DMS79 (cell line): ENCODE measurements at places on chromosomes 16 and 17.

DNA sequence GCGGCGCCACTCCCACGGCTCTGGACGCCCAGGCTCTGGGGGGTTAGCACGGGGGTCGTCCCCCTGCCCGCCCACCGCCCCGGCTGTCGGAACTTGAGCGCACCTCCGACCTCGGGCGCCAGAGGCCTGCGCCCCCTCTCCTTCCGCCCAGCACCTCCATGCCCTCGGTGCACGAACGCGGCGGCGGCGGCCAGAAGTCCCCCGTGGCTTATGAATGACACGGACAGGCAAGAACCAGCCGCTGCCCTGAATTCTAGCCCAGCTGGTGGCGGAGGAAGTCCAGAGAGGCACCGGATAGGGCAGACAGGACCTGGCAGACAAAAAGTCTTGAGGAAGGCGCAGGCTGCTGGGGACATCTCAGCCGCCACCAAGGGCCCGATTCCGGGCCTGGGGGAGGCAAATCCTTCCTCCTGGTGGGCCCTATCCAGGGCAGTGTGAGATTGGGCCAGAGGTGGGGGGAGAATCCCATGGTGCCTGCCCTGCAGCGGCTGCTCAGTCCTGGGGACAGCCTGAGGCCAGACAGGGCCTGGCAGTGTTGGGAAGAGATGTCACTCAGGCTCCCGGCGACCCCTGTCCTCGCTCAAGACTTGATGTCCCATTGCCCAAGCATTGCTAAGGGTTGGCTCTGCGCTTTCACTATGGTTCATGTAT is 897 bp upstream of the CYGB start:
- DNase-seq, result no peak

DNA sequence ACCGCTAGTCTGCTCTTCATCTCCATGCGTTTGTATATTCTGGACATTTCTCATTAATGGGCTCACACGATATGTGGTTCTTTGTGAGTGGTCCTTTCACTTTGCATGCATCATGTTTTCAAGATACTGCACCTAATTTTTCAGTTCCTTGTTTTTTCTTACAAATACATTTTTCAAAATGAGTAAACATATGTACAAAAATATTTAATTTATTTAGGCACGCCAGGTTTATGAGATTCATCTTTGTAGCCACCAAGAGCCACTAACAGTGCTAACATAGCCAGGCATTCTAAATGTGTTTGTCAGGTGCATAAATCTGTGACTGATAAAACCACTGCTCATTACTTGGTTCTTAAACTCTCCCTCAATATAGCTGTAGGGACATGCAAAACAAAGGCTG is 375.3 kb downstream of the WWOX start:
- DNase-seq, result no peak

- DNase-seq, result no peak
Observed at GRCh38 chr16:89369266-89369895, 121.0 kb downstream of the ANKRD11 start.

DNA sequence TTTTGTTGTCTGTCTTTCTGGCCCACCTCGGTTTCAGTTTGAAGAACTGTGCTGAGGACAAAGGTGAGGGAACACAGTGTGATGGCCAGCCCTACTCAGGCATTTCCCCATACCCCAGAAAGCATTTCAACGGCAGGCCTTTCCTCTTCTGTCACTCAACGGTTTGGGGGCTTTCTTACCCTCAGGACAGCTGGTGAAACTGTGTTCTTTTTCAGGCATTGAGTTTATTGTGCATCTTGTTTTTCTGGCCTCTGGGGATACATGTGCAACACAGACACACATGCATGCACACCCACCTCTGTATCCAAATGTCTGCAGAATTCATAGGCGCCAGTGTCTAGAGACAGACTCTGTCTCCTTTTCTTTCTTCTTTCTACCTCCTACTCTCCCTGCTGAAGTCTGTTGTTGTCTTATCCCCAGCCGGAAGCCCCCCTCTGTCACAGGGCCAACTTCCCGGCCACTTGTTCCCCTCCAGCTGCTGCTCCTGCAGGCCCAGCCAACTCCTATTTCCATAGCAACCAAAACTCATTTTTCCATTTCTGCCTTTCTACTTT is 17.0 kb downstream of the CHD9 start:
- DNase-seq, result peak; percentile 26

DNA sequence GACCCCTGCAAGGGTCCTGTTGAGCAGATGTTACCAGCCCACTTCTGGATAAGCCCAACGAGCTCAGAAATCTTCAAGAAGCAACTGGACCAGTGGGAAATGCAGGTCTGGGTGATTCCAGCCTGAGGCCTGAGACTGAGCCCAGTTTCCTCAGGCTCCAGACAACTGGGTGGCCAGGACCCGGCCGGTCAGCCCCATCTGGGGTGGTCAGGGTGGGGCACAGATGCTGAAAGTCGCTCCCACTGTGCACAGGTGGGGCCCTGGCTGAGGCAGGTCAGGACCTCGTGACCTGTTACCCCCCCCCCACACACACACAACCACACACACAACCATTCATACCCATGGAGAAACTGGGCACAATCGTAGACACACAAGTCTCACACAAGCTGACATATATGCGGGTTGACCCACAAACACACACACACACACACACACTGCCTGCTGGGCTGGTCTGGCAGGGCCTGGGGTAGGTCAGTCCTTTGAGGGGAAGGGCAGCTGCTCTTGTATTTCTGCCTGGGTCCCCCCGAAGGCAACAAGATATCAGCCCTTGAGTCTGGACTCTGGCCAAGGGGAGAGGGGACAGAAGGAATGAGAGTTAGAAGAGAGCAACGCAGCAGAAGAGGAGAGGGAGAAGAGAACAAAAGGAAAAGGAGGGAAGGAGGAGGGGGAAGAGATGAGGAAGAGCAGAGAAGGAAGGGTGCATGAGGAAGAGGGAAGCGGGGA is 99.0 kb upstream of the CDH5 start:
- no peak for DNase-seq

DNA sequence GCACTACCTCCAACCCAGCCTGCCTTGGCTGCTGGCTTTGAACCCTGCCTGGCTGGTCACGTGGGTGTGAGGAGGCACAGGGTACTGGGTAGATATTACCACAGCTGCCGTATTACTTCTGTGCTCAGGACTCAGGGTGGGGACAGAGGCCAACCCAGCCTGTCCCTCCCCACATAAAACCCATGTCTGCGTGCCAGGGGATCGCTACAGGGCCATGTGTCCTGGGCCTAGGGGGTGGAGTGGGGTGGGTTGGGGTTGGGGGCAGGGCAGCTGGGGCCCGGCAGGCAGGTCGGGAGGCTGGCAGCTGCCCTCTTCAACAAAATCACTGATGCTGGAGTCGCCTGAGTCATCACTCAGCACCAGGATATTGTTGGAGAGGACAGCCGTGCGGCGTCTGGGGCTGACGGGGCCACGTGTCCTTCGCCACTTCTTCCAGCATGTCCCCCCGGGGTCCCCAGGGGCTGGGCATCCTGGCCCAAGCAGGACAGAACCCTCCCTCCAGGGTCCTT is 39.7 kb upstream of the PVALEF start:
- DNase-seq, result no peak

DNA sequence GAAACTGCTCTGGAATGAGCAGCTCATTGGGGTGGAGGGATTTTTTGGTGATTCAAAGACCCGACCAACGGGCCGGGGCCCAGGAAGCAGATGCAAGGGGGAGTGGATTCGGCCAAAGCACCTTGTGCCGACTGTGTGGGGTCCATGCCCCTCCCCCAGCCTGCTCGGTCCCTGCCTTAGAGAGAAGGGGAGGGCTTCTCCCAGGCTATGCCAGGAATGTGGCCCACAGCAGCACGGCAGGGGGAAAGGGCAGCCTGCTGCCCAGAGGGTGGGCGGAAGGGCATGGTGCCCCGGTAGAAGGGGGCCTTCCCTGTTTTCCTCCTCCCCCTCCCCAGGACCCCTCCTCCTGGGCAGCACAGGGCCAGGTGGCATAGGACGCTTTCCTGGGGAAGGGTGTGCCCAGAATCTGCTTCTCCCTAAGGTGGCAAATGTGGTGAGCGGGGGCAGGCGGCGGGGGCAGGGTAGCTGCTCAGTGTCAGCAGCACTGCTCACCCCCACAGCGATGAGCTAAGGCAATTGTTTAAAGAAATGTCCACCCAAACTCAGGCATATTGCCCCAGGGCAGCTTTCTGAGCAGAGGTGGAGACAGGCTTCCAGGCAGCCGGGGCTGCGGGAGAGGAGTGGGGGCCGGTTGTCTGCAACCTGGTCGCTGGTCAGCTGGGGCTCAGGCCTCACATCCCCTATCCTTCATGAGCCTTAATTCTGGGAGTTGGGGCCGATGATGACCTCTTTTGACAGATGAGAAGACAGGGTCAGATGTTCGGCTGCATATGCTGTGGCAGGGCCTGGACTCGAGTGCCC is 33.9 kb upstream of the MLKL start:
- DNase-seq, result no peak

DNA sequence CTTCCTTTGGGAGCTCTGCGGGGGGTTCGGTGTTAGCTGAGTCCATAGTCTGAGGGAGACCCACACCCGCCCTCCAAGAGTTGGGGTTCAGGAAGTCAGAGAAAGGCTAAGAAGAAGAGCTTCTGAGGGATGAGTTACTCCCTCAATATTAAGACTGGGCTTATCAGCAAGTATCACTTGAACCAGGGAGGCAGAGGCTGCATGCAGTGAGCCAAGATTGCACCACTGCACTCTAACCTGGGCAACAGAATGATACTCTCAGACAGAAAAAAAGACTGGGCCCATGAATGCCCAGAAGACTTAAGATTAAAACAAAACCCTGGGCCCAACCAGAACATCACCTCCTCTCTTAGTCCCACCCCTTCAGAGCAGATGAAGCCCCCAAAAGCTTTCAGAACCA is 6.0 kb downstream of the NKIRAS2 start:
- DNase-seq, result no peak

GRCh38 chr16:9964426-9964825 is 217.8 kb downstream of the GRIN2A start:
- DNase-seq, result no peak

DNA sequence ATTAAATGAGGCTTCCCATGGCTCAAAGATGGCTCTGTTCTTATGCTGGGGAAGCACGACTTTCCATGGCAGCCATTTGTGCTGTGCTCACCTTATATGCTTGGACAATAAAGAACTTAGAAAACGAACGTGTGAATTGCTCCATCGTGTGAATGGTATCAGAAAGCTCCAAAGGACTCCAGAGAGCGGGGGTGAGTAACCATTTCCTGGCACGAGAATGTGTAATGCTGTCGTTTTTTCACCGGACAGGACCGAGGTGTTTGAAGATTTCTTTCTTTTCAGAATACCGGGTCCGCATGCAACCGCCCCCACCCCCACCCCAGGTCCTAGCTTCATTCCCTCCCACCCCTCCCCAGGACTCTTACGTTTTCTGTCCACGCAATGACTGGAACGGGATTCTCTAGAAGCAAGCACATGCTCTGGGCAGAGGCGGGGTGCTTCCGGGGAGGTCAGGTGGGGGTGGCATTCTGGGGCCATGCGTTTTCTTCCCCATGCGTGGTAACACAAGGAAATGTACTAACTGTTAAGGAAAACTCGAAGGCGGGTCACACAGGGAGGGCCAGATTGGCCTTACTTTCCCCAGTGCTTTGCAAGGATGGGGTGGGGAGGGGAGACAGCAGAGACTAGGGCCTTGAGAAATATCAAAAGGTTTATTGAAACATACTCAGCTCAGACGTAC is 26.2 kb downstream of the GPRC5B start:
- DNase-seq, result no peak

GRCh38 chr17:57747221-57748017 is 2.3 kb upstream of the CCDC182 start:
- DNase-seq, result peak; percentile 34

- no peak for DNase-seq
Observed at GRCh38 chr17:17582372-17582771, 9.1 kb downstream of the PEMT start.

GRCh38 chr16:85563515-85564276 is 49.4 kb upstream of the GSE1 start:
- DNase-seq, result no peak

GRCh38 chr17:8475781-8476180 is 40.1 kb downstream of the NDEL1 start:
- DNase-seq, result no peak

GRCh38 chr17:30344283-30345088 is 10.6 kb upstream of the TMIGD1 start:
- no peak for DNase-seq

GRCh38 chr16:70700101-70701020 is 14.5 kb upstream of the MTSS2 start:
- DNase-seq, result peak; percentile 6

- DNase-seq, result no peak
Observed at GRCh38 chr16:88286301-88286923, 96.3 kb upstream of the ZNF469 start.

DNA sequence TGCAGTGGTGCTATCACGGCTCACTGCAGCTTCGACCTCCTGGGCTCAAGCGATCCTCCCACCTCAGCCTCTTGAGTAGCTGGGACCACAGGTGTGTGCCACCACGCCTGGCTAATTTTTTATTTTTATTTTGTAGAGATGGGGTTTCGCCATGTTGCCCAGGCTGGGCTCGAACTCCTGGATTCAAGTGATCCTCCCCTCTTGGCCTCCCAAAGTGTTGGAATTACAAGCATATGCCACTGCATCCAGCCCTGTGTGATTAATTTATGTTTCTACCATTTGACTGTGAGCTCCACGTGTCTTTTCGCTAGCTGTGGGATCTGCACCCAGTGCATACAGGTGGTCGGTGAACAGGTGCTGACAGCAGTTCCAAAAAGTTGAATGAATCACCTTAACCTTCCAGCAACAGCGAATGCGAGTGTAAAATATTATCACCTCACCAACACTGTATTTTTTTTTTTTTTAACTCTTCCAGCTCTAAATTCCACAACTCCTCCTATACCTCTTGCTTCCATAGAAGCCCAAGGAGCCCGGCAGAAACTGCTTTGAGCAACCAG is 484 bp upstream of the NUDT7 start:
- no peak for DNase-seq

GRCh38 chr17:16037636-16038035 is 38.0 kb downstream of the TTC19 start:
- no peak for DNase-seq

DNA sequence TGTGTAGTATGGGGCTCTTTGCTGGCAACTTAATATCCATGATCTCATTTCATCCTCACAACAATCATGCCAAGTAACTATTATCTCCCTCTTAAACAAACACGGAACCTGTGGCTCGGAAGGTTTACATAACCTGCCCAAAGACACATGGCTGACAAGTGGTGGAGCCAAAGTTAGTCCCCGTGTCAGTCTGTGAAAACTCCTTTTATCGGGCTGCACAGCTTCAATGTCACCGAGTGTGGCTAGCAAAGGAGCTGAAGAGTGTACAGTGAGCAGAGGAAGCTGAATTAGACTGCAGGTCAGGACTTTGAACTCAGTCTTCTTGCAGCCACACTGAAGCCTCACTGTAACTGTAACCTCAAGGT is 80.3 kb downstream of the PARN start:
- DNase-seq, result no peak

GRCh38 chr17:70420861-70421445 is 251.6 kb downstream of the KCNJ2 start:
- DNase-seq, result no peak
